ENCODE measurements at places on chromosomes 3 and 15.

DNA sequence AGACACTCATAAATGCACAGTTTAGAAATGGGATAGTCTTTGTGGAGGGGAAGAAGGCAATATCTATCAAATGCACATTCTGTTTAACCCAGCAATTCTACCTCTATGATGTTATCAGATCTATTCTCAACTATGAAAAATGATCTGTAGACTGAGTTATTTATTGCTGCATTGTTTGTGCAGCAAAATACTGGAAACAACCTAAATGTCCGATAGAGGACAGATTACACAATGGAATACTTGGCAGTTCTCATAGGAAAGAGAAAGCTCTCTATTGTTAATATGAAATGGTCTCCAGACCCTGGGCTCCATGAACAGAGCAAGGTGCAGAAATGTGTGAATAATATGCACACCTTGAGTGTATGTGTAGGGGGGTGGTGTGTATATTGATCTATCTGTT, 49.0 kb upstream of the SELENOK start:
- no peak for DNase-seq

GRCh38 chr3:112699436-112699978, 58.6 kb upstream of the CCDC80 start:
- DNase-seq, result no peak

- DNase-seq, result peak; percentile 94
Measured at GRCh38 chr15:76206325-76206976, 104.8 kb downstream of the ETFA start.

GRCh38 chr3:169668957-169669741, 5.6 kb upstream of the MECOM start:
- DNase-seq, result peak; percentile 95

DNA sequence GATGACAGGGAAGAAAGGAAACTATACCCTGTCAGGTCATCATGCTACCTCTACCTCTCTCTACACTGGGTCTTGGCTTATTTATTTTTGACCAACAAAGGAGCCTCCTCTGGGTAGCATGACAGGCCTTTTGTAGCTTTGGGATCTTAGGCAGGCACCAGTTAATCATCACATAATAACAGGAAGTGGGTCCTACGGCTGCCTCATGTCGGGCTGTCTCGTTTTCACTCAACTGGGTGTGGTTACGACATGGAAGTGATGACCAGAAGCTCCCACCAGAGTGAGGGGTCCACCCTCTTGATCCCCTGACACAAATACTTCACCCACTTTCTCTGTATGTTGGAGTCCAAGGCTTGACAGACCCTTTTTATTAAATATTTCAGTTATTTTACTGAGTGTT, 105.3 kb downstream of the CD47 start:
- no peak for DNase-seq

DNA sequence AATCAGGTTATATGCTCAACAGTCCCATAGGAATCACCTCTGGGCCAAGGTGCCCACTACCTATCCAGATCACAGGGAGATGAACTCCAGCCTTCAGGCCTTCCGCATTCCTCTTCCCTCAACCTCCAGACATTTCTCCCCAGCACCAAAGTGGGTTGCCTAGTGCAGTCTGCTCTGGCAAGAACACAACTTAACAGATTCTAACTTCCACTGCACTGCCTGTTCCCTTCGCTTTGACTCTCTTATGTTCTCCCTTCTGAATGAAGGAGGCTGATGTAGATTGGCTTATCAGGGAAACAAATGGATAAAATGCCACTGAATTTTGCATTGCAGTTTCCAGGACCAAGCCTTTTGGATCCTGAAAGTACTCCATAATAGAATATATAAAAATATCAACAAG, 106.3 kb downstream of the SRGAP3 start:
- no peak for DNase-seq

DNA sequence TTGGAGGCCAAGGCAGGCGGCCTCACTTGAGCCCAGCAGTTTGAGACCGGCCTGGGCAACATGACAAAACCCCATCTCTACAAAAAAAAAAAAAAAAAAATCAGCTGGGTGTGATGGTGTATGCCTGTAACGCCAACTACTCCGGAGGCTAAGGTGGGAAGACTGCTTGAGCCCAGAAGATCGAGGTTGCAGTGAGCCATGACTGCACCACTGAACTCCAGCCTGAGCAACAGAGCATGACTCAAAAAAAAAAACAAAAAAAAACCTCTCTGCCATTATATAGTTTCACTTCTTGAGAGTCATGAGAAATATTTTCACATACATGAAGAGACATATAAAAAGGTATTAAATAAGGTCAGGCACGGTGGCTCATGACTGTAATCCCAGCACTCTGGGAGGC, 45.9 kb upstream of the CP start:
- no peak for DNase-seq

DNA sequence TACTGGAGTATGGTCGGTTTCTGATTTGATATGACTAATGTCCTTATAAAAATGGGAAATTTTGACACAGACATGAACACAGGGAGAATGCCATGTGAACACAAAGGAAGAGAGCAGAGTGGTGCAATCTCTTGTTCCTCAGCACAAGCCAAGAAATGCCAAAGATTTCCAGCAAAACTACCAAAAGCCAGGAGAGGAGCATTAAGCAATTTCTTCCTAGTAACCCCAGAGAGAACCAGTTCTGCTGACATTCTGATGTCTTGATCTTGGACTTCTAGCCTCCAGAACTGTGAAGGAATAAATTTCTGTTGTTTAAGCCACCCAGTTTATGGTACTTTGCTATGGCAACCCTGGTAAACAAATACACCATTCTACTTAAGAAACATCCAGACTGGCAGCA, 227.8 kb upstream of the MRPL3 start:
- DNase-seq, result no peak

DNA sequence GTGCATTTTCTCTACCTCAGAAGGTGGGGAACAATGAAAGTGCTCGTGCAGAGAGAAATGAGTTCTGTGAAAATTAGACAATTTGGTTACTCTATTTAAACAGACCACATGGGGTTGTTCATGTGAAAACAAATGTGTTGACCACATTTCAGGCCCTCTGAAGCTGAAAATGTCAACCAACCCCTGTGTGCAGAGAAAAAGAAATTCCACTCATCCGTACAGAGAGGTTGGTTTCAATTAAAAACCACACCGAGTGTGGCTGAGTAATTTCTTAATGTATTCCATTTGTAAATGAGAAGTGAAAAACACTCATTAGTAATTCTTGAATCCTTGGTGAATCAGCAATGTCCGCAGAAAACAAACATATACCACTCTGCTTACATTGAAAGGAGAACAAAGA, 46.9 kb upstream of the SLC7A14 start:
- no peak for DNase-seq

- no peak for DNase-seq
Measured at GRCh38 chr3:3066378-3066777, 43.8 kb downstream of the IL5RA start.

DNA sequence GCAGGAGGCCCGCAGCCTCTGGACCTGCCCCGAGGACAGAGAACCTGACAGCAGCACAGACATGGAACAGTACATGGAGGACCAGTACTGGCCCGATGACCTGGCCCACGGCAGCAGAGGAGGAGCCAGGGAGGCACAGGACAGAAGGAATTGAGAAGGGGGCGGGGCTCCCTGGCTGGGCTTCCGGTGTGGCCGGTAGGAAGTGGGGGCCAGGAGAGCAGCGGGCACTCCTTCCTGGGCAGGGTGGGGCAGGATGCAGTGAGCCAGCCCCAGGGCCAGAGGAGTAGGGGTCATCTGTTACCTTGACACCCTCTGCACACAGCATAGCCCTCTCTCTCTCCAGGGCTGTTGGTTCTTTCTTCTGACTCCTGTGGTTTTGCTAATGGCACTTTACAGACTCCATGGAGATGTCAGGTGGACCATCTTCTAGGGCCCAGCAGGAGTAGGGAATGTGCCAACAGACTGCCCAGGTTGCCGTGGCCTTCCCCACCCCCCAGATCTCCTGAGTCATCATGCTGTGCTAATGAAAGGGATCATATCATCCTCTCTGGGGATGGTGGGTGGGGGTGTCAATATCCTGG, 8.6 kb upstream of the ISG20 start:
- no peak for DNase-seq
